SJCRH30 (cell line): ENCODE measurements at places on chromosomes 12 and 14.
A peak's percentile ranks its signal among the peaks of the same experiment; 100 is the strongest.

GRCh38 chr12:116336542-116337065 lies 59.1 kb upstream of the MED13L start:
- H3K27ac ChIP-seq = no peak overlapping the region
- no peaks in the 10 kb centered on the region for H3K27me3 ChIP-seq
- no peaks in the 10 kb centered on the region for H3K4me1 ChIP-seq
- no peak for DNase-seq
- H3K4me3 ChIP-seq = no peak overlapping the region
- no peaks in the 10 kb centered on the region for H3K36me3 ChIP-seq

DNA sequence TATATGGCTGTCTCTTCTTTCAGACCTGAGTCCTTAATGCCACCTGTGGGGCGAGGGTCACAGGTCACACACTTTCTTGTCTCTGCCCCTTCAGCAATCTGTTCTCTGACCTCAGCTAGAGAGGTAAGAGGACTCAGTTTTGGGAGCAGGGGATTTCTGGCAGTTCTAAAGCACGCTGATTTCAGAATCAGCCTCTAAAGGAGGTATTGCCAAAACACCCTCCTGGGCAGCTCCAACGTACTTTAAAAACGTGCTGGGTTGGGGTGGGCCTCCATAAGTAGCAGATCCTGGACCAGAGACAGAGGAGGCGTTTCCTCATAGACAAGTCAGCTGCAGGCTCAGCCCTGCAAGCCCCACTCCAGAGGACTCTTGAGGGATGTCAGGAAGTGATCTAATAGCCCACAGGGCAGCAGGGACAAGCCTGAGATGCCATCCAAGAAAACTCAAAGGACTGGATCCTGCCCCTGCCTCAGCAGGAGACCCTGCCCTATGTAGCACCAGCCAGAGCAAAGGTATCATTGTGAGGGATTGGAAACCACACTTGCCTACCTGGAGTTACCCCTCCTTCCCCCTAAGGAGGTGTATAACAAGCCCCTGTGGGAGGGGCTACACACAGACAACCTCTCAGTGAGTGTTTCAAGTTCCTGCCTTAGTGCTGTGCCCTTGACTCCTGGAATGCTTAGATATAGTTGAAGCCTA lies 8.5 kb downstream of the CTDSP2 start:
- no peak for DNase-seq
- H3K4me3 ChIP-seq = no peak overlapping the region
- peaks cover 45% of the 10 kb centered on the region for H3K4me1 ChIP-seq
- H3K36me3 ChIP-seq = 0 out of 2 replicates have a peak, but pooled peaks cover 4% of the 10 kb centered on the region
- no peak overlapping the region for H3K27ac ChIP-seq
- no peaks in the 10 kb centered on the region for H3K27me3 ChIP-seq

GRCh38 chr14:102066041-102066451 lies 20.8 kb downstream of the HSP90AA1 start:
- H3K27me3 ChIP-seq = no peaks in the 10 kb centered on the region
- H3K36me3 ChIP-seq = no peaks in the 10 kb centered on the region
- no peak overlapping the region for H3K27ac ChIP-seq
- H3K4me3 ChIP-seq = no peak overlapping the region
- no peak for DNase-seq
- H3K4me1 ChIP-seq = peaks cover 8% of the 10 kb centered on the region

DNA sequence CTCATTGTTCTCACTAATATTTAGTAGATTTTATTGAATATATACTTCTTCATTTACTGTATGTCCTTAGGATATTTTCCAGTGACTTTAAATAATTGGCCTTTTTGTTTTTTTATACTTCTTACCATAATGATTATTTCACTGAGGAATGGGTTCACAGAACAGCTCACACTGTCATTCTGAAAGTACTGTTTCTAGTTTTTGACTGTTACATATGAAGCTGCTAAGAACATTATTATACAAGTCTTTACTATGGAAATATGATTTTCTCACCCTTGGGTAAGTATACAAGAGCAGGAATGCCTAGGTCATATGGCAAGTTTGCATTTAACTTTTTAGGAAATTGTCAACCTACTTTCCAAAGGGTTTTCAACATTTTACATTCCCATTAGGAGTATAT lies 343.1 kb downstream of the CCER1 start:
- no peak for DNase-seq
- H3K4me3 ChIP-seq = no peak overlapping the region
- no peaks in the 10 kb centered on the region for H3K36me3 ChIP-seq
- H3K27me3 ChIP-seq = no peaks in the 10 kb centered on the region
- H3K4me1 ChIP-seq = no peaks in the 10 kb centered on the region

- H3K27ac ChIP-seq = no peak overlapping the region
- H3K4me3 ChIP-seq = no peak overlapping the region
- H3K27me3 ChIP-seq = no peaks in the 10 kb centered on the region
- no peaks in the 10 kb centered on the region for H3K36me3 ChIP-seq
- DNase-seq = no peak
Observed at GRCh38 chr14:61188196-61188595, 92.9 kb downstream of the TMEM30B start.

DNA sequence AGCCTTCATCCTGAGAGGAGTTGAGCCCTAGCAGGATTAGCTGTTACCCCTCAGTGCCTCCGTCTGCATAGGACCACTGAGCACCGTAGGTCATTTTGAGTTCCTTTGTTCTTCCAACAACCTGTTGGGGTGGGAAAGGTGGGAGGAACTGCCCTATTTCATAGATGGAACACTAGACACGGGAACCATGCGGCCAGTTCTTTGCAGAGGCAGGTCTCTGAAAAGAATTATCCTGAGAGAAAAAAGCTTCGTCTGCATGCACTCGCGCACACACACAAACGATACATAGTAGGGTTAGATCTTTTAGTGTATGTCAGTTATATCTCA lies 28.5 kb downstream of the TRAFD1 start:
- DNase-seq = no peak
- H3K4me3 ChIP-seq = no peak overlapping the region
- no peaks in the 10 kb centered on the region for H3K4me1 ChIP-seq
- H3K36me3 ChIP-seq = peaks cover 18% of the 10 kb centered on the region

DNA sequence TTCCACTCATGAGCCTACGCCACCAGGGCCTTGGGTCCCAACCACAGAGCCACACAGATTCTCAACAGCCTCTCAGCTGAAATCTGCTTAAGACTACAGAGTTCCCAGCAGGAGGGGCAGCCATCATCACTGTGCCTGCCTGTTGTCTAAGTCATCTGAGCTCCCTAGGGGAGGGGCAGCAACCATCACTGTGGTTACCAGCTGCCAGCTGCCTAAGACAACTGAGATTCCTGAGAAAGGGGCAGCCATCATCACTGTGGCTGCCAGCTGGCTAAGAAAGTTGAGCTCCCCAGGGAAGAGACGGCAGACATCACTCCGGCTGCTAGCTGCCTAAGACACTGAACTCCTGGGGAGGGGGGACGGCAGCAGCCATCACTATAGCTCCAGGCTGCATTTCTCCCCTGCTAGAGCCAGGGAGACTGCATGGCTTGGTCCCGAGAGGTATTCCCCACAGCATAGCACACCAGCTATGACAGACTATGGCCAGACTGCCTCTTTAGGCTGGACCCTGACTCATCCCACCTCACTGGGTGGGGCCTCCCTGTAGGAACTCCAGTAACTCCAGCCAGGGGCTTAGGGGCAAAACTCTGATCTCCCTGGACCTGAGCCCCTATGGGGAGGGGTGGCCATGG lies 37.2 kb upstream of the C14orf132 start:
- H3K27me3 ChIP-seq = no peaks in the 10 kb centered on the region
- no peak overlapping the region for H3K4me3 ChIP-seq
- H3K4me1 ChIP-seq = peaks cover 6% of the 10 kb centered on the region
- no peaks in the 10 kb centered on the region for H3K36me3 ChIP-seq
- peak; percentile 75 for DNase-seq

DNA sequence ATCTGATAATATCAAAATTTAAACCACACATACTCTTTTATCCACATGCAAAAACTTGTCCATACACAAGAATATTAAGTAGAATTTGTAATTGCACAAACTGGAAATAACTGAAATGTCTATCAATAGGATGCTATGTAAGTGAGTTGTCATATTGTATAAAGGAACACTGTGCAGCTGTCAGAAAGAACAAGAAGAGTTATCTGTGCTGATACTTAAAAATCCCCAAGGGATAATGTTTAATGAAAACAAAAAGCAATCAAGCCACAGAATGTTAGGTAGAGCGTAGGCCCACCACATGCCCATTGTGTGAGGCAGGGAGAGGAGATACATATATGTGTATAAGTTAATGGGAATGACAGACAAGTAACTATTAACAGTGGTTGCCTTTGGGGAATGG lies 25.9 kb upstream of the HIGD1C start:
- H3K27ac ChIP-seq = no peak overlapping the region
- H3K4me1 ChIP-seq = peaks cover 23% of the 10 kb centered on the region
- no peak overlapping the region for H3K4me3 ChIP-seq
- no peak for DNase-seq
- H3K27me3 ChIP-seq = no peaks in the 10 kb centered on the region

GRCh38 chr12:1643905-1644533 lies 15.0 kb downstream of the WNT5B start:
- no peaks in the 10 kb centered on the region for H3K27me3 ChIP-seq
- H3K4me3 ChIP-seq = no peak overlapping the region
- peaks cover 38% of the 10 kb centered on the region for H3K36me3 ChIP-seq
- no peak overlapping the region for H3K27ac ChIP-seq
- H3K4me1 ChIP-seq = no peaks in the 10 kb centered on the region

DNA sequence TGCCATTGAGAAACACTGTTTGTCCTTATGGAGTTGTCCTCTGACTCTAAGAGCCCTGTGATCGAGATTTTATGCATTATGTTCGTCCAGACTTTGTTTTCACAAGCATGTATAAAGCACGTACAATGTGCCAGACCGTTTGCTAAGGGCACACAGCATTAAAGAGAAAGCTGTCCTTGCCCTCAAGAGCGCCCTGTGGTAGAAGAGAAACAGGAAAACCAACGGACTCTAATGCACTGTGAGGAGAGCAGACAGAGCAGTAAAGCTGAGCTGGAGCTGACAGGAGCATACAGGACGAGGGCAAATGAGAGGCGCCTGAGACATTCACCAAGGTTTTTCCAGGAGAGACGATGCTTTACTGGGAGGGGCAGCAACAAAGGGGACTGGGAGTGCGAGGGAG lies 66.2 kb upstream of the OVCH1 start:
- no peak overlapping the region for H3K4me3 ChIP-seq
- no peak for DNase-seq
- H3K27ac ChIP-seq = no peak overlapping the region
- peaks cover 63% of the 10 kb centered on the region for H3K36me3 ChIP-seq
- no peaks in the 10 kb centered on the region for H3K27me3 ChIP-seq
- peaks cover 3% of the 10 kb centered on the region; the same call in 1 of the 2 replicates for H3K4me1 ChIP-seq

DNA sequence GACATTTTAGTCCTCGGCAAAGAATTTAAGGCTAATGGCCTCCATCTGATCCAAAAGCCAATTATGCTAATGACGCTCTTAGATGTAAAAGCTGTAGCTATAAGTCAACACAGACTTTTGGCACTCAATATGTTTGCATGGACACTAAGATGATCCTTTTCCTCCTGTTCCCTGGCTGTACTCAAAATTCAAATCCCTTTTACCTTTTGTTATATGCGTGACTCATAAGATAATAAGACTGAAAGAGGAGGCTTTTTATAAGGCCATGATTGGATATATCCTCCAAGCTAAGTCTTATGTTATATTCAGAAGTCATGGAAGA lies 89.8 kb downstream of the PDZRN4 start:
- H3K27me3 ChIP-seq = no peaks in the 10 kb centered on the region
- no peaks in the 10 kb centered on the region for H3K36me3 ChIP-seq
- no peak overlapping the region for H3K27ac ChIP-seq
- H3K4me1 ChIP-seq = no peaks in the 10 kb centered on the region
- no peak for DNase-seq

DNA sequence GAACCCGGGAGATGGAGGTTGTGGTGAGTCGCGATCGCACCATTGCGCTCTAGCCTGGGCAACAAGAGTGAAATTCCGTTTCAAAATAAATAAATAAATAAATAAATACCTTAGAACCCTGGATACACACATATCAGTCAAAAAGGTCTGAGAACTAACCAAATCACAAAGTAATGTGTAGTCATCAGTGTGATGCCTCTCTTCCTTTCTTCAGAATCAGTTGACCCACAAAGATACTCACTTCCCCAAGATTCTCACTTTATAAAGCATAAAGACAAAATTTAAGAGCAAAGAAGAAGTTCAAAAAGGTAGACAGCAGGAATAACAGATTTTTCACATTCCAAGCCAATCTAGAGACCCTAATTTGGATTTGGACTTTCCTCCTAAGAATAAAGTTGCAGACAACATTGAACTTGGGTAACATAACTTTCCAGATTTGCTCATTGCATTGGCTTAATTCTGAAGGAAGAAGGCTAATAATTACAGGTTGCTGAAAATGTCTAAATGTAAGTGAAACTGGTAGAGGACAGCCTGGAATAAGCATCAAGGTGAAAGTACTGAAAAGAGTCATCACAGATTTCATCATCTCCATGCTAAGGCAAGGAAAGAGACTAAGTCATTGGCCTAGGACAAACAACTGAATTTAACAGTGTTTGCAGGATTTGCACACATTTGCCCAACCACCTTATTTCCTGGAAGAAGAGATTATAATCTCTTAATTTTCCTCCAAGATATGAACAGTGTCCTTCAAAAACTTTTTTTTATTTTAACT lies 17.4 kb downstream of the TMED10 start:
- no peak overlapping the region for H3K27ac ChIP-seq
- no peaks in the 10 kb centered on the region for H3K4me1 ChIP-seq
- no peak overlapping the region for H3K4me3 ChIP-seq
- no peaks in the 10 kb centered on the region for H3K36me3 ChIP-seq
- no peaks in the 10 kb centered on the region for H3K27me3 ChIP-seq
- DNase-seq = no peak

GRCh38 chr12:26867080-26867479 lies 34.1 kb upstream of the ITPR2 start:
- no peaks in the 10 kb centered on the region for H3K27me3 ChIP-seq
- H3K27ac ChIP-seq = no peak overlapping the region
- peaks cover 15% of the 10 kb centered on the region for H3K4me1 ChIP-seq
- no peak for DNase-seq
- no peaks in the 10 kb centered on the region for H3K36me3 ChIP-seq

GRCh38 chr12:39442831-39443080 lies 164 bp downstream of the KIF21A start:
- H3K4me1 ChIP-seq = no peaks in the 10 kb centered on the region
- H3K27ac ChIP-seq = no peak overlapping the region
- DNase-seq = no peak
- H3K4me3 ChIP-seq = peak overlapping the region; percentile 54

DNA sequence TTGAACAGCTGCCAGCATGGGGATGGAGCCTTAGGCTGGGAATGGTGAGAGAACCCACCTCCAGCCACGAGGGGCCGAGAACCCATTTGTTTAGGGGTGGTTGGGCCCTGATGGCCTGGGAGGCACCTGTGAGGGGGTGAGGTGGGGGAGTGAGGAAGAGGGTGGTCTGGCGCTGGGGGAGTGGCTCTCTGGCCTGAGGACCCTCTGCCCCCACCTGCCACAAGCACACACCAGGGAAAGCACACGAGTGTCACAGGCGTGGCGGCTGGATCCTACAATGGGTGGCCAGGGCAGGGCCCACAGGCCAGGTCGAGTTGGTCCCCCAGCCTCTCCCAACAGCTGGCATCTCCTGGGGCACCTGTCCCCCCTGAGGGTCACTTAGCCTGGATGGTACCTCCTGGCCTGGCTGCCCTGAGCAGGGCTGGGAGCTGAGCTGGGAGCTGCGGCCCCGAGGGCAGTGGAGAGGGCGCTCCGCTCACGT lies 340.5 kb downstream of the TMEM121 start:
- H3K27ac ChIP-seq = no peak overlapping the region
- H3K27me3 ChIP-seq = peaks cover 25% of the 10 kb centered on the region
- H3K4me3 ChIP-seq = no peak overlapping the region
- H3K36me3 ChIP-seq = no peaks in the 10 kb centered on the region
- no peaks in the 10 kb centered on the region for H3K4me1 ChIP-seq
- DNase-seq = no peak
